ENCODE measurements at places on chromosomes 2 and 18.

- DNase-seq: peak; percentile 10
Measured at GRCh38 chr2:30511122-30512083, 64.4 kb downstream of the LCLAT1 start.

DNA sequence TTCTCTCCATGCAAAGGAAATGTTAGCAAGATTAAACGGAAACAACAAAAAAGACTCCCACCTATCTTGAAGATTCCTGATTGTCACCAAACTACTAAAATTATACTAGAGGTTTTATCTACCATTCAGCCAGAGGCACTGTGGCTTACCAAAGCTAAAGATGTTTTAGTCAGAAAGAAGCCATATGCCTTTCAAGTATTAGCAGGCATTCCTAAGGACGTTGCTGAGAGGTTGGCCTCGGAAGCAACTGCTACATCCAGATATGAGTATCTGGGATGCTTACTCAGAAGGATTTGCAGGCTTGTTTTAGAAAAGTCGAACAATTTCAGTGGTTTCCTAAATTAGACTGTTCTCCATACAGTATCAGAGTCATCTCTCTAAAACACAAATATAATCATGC lies 88.3 kb upstream of the UBE2E3 start:
- no peak for DNase-seq

GRCh38 chr2:11491348-11491933 lies 25.5 kb upstream of the E2F6 start:
- no peak for DNase-seq

GRCh38 chr2:24816884-24817283 lies 23.7 kb downstream of the CENPO start:
- DNase-seq: no peak

- DNase-seq: no peak
Measured at GRCh38 chr2:218030409-218031195, 27.8 kb upstream of the TNS1 start.

- DNase-seq: no peak
Measured at GRCh38 chr2:160602073-160602472, 108.5 kb upstream of the RBMS1 start.

- DNase-seq: no peak
Measured at GRCh38 chr2:37635504-37636380, 35.7 kb downstream of the CDC42EP3 start.

DNA sequence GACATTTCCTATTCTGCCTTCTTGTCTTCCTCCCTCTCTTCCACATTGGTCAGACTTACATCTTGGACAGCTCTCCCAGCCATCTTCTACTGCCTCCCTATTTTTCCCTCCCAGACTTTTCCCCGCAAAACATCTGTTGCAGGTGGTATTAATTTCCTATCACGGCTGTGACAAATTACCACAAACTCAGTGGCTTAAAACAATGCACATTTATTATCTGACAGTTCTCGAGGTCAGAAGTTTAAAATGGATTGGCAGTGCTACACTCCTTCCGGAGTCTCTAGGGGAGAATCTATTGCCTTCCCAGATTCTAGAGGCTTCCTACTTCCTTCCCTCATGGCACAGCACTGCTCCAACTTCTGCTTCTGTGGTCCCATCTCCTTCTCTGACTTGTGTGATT lies 33.3 kb downstream of the STRADB start:
- DNase-seq: no peak

- DNase-seq: no peak
Measured at GRCh38 chr2:64869126-64869525, 120.1 kb upstream of the SLC1A4 start.

DNA sequence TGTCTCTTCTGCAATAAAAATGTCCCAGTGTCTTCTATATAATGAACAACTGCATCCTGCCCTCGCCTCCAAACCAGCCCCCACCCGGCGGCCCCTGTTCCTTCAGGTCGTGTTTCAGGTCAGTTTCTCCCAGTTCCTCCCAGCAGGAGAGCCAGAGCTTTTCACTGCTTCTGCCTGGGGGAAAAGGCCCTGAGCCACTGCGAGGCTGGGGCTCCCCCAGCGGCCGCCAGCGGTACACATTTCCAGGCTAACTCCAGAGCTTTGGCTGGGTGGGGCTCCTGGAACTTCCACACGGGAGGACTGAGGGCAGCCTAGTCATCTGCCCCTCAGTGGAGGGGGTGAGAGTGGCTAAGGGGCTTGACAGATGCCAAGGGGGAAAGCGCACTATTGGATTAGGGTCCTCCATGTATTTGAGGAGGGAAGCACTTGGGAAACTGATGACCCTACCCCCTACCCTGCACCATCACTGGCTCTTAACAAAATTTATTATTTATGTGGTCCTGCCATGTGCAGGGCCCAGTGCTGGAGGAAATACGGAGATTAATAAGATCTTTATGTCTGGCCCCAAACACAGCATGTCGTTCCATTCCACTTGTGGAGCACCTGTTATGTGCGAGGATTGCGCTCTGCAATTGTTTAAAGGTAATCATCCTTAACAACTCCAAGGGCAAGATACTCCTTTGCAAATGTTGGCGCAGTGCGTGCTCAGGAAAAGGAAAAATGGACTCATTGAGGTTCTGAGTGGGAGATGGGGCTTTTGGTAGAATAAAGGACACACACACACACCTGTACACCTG lies 17.3 kb upstream of the CYS1 start:
- DNase-seq: peak; percentile 92

DNA sequence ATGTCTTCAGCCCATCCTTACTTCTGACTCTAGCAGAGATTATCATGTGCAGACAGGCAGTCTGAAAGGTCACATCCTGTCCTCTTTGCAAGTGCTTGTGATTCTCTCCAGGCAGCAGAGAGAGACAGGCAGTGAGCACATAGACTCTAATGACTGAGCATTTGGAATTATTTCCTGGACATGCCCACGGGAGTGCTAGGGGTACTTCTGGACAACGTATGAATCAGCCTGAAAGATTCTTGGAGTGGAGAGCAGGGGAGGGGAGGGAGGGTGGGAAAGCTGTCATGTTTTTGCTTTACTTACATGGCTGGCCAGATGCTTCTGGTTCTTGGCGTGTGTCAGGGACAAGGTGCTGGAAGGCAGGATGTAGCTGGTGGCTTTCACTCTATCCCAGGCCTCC lies 150.6 kb downstream of the RIF1 start:
- DNase-seq: no peak

- DNase-seq: no peak
Measured at GRCh38 chr2:42036413-42036812, 11.4 kb upstream of the PKDCC start.

DNA sequence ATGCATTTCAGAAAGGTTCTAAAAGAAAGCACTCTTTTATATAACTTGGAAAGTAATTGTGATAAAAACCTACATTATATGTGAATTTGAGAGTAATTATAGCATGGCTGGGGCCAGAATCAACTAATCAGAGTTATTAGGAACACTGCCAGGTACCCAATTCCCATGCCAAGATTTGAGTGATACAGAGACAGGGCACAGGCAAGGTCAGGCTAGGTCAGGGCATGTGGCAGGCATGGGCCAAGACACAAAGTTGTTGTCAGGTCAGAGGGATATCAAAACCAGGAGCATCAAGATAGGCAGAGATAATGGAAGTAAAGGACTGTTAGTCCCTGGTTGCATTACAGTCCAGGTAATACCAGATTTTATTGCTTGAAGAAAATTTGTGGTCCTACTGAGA lies 87.4 kb downstream of the MYO3B start:
- no peak for DNase-seq

- no peak for DNase-seq
Measured at GRCh38 chr2:151770995-151771394, 36.7 kb upstream of the NEB start.

DNA sequence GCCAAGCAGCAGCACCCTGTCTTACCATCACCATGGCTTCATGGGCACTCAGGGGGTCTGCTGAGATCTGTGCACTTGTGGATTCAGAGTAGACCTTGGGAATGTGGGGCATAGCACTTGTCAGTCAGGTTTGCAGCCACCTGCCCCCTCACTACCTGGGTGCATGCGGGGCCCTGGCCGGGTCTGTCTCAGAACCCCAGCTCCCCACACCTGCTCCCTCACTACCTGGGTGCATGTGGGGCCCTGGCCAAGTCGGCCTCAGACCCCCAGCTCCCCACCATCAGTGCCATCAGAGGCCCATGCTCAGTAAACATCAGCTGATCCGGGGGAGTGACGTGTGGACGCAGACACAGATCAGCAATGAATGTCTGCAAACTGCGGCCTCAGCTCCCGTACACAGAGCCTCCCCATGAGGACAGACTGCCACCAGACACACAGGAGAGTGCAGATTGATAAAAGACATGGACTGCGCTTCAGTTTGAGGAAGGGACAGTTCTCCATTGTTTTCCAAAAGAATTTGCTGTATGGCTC lies 205.1 kb downstream of the GLI2 start:
- no peak for DNase-seq

DNA sequence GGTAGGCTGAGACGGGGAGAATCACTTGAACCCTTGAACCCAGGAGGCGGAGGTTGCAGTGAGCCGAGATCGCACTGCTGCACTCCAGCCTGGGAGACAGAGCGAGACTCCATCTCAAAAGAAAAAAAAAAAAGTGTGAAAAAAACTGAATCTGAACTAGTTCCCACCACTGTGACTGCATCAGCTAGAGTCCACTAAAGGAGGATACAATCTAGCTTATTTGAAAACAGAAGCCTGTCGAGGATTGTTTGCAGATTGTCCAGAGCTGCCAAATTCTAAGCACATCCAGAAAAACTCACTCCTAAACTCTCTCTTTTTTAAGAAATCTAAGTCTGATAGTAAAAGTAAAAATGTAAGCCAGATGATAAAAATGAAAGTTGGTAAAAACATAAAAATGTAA lies 10.6 kb downstream of the GFPT1 start:
- no peak for DNase-seq

DNA sequence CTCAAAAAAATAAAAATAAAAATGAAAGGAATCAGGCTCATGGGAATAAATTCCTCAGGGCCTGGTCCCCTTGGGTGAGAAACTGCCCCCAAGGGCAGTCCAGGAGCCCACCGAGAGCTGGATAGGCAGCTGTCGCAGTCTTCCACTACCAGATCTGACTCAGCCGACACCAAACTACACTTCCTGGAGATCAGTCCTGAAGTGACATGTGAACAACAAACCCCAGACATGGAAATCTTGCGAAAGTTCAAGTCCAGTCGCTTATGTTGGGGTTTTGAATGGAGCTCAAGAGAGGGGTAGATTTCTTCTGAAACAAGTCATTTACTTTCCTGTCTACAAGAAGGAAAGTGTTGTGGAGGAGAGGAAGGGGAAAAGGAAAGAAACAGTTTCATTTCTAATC lies 12.9 kb downstream of the ADCY3 start:
- no peak for DNase-seq

GRCh38 chr2:96987301-96987909 lies 1.0 kb upstream of the FAM178B start:
- DNase-seq: no peak

GRCh38 chr2:68251855-68252399 lies 405 bp downstream of the PPP3R1 start:
- peak; percentile 23 for DNase-seq

DNA sequence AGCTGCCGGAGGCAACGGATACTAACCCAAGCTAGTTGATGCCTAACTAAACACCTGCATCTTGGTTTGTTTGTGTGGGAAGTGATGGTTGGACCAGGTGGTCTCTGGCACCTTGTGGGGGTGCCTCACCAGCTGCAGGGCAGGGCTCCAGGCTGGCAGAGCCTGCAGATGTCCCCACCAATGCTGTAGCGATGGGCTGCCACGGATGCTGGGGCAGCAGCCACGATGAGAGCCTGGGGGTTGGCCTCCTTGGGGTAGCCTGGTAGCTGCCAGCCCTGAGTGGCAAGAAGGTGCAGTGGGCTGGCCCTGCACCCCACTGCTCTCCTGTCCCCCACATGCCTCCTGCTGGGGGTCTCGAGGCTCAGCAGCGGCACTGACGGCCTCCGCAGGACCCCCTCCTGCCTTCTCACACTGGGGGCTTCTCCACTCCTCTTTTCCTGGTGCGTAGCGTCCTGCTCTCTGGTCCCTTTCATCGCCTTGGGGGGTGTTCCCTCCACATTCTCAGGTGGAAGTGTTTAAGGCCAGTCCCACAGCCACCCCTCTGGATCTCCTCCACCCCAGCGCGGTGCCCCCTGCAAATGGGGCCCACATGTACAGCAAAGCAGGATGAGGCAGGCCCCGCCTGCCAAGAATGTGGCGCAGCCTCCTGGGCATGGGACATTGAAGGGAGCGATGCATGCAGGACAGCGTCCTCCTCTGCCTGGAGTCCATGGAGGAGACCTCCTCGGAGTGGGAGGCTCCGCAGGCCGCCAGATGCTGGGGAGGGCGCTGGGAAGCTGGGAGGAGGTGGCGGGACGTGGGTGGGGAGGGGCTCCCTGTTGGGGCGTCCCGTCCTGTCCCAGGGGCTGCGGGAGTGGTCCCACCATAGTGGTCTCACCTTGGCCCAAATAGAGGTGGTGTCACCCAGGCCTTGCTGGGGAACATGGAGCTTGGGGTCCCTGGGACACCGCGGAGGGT lies 173.1 kb downstream of the ASB1 start:
- DNase-seq: no peak

- DNase-seq: no peak
Measured at GRCh38 chr2:187081461-187081860, 232.5 kb upstream of the ZSWIM2 start.

DNA sequence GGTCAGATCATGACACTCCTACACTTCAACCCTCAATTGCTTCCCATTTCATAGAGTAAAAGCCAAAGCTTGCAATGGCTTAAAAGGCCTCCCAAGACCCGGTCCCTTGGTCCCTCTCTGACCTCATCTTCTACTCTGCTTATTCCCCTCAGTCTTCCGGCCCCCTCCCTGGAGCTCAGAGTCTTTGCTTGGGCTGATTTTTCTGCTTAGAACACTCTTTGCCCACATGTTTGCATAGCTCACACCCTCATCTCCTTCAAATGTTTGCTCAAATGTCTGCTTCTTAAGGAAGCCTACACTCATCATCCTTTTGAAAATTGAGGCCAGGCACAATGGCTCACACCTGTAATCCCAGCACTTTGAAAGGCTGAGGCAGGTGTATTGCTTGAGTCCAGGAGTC lies 65.6 kb upstream of the CAPN13 start:
- DNase-seq: no peak

DNA sequence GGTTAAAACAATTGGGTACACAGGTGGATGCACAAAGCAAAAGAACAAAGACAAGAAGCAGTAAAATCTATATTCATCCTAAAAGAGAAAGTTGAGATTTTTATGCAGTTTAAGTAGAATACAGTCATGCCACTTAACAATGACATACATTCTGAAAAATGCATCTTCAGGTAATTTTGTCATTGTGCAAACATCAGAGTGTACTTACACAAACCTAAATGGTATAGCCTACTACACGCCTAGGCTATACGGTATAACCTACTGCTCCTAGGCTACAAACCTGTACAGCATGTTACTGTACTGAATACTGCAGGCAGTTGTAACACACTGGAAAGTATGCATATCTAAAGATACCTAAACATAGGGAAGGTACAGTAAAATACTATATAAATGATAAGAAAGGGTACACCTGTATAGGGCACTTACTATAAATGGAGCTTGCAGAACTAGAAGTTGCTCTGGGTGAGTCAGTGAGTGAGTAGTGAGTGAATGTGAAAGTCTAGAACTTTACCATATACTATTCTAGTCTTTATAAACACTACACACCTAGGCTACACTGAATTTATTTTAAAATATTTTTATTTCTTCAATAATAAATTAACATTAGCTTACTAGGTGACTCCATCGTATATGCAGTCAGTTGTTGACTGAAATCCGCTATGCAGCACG lies 132.9 kb downstream of the BARD1 start:
- DNase-seq: no peak

- no peak for DNase-seq
Measured at GRCh38 chr2:11773747-11774525, 27.5 kb downstream of the LPIN1 start.

GRCh38 chr2:237421542-237422116 lies 7.7 kb upstream of the COL6A3 start:
- peak; percentile 75 for DNase-seq
